ENCODE measurements at places on chromosomes 1 and 21.

- DNase-seq: no peak
Measured at GRCh38 chr1:44408212-44408582, 3.1 kb downstream of the RNF220 start.

- no peak for DNase-seq
Measured at GRCh38 chr1:3524556-3525203, 70.2 kb downstream of the ARHGEF16 start.

GRCh38 chr1:110159168-110159567, 8.9 kb downstream of the SLC6A17 start:
- DNase-seq: no peak

GRCh38 chr1:10065344-10065685, 32.6 kb downstream of the UBE4B start:
- no peak for DNase-seq

DNA sequence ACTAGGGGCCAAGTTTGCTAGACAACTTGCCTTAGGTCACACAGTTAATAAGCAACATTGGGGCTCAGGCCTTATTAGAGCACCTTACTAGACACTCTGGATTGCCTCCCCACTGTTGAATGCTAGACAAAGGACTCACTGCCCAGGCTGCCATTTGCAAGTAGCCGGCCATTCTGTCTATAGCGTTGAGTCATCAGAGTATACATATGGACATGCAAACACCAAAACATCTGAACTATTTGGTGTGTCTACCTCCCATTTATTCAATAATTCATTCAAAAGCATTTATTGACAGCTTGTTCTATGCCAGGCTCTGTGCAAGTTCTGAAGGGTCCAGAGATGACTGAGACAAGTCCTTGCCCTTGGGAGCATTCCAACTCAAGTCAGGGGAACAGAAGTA, 181.4 kb upstream of the DPT start:
- DNase-seq: no peak

- DNase-seq: no peak
Measured at GRCh38 chr1:219076326-219076937, 97.2 kb upstream of the LYPLAL1 start.

DNA sequence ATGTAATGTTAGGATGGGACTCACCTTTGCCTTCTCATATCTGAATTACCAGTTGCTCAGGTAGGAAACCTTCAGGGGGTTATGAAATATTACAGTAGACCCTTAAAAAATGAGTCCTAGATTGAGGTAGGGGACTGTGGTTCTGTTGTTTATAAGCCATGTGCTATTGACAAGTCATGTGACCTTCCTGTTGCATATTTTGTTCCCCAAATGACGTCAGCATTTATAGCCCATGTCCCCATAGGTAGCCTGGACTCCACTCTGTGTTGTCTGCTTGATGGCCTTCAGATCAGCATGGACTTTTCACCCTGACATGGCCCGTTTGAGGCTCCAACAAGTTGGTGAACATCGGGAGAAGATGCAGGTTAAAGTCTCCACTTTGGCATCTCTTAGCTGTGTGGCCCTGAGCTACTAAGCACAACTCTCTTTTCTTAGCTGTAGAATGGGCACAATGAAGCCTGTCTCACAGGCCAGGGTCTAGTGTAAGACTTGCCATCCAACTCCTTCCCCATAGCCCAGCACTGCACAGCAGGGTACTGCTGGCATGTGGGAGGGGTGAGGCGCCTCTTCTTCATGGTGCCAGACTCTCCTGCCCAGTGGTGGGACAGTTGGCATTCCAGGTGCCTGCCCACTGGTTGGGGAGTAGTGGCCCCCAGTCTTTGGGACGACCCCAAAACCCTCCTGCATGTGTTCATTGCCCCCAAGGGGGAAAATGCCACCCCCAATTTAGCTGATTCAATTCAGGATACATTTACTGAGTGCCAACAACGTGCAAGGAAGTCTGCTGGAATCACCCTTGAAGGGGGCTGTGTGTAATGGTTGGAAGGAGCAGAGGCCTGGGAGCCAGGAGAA, 36.1 kb upstream of the TTC22 start:
- DNase-seq: no peak

DNA sequence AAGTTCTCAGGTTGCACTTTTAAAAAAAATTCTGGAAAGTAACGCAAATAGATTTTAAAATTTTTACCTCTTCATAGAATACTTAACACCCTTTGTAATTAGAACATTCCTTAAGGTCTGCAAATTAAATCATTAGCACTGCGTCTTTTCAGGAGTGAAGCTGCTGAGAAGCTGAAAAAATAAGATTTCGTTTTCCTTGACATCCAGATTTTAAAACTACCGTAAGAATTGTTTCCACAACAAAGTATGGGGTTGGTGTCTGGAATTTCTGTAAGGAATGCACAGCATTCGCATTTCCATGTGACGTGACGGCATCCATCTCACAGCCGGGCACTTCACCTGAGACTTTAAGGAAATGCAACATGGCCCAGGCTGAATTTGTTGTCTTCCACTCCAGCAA, 76.3 kb upstream of the COX20 start:
- DNase-seq: no peak

DNA sequence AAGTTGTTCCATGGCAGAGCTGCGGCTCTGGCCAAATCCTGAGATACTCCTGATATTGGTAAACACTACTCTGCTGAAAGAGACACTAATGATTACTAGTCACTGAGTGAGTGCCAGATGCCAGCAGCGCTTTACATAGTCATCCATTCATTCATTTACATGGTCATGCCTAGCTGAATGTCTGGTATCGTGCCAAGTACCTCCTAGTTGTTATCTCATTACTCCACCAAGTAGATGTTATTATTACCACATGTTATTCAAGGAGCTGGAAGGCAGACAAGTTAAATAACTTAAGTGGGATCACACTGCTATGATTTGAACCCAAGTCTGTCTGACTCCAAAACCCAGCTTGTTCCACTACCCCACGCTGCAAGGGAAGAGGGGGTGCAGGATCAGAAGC, 4.7 kb downstream of the OLFML2B start:
- peak; percentile 7 for DNase-seq

GRCh38 chr1:221795380-221795779, 53.5 kb upstream of the DUSP10 start:
- no peak for DNase-seq

GRCh38 chr1:226991920-226992319, 51.8 kb downstream of the COQ8A start:
- DNase-seq: no peak

DNA sequence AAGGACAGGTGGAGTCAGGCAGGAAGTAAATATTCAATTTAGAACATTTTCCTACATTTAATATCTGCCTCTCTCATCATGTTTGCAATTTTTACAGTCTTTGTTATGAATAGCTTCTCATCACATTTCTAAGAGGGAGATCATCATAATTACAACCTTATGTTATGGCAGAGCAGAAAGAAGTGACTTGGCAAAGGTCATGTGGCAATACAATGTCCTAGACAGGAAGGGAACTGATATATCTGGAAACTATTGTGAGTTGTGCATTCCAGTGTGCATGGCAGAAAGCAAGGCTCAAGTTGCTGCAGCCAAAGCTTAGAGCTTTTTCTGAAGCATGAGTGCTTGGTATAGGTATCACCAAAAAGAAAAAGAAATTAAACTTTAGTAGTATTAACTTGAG, 43.8 kb upstream of the PRRX1 start:
- DNase-seq: no peak

DNA sequence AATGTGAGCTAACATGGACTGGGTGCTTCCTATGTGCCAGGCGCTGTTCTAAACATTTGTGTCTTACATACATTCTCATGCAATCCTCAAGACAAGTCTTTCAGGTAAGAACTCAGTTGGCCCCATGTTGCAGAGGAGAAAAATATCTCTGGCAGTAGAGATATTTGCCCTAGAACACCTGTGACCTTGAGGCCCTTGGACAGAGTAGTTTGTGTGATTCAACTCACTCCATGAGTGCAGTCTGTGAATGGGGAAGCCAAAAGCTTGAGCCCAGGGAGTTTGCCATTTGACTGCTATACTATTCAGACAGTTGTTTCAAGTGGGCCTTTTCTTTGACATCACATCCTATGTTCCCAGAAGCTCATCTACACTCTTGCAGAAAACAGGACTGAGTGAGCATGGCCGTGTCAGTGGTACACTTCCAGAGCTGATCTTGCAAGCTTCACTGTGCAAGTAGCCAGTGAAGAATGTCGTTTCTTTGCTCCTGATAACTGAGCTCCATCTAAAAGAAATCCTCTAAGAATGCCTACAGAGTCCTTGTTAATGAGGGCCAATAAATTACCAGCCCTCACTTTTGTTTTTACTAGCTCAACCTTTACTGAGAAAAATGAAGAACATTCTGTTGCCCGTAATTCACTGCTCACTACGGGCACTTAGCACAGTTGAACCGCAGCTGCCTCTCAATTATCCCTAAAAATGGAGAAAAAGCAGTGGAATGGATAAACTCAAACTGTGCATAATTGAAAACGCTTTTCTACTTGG, 98.7 kb upstream of the C8B start:
- DNase-seq: no peak

DNA sequence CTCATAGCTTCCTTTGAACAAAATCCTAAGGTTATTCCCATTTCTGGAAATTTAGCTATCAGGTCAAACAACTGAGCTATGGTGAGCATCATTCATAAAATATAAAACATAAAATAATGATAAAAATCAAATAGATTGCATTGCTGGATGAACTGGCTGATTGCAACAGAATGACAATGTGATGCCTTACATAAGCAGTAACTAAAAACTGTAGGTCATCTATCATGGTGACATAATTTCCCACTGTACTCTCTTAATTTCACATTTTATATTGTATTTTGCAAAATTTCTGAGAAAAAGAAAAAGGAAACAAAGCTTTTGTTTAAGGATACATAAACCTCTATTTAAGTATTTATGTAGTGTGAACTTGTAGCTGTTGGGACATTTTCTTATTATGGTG, 4.6 kb downstream of the PTGER3 start:
- no peak for DNase-seq

- no peak for DNase-seq
Measured at GRCh38 chr1:92804721-92805201, 19.9 kb upstream of the EVI5 start.

DNA sequence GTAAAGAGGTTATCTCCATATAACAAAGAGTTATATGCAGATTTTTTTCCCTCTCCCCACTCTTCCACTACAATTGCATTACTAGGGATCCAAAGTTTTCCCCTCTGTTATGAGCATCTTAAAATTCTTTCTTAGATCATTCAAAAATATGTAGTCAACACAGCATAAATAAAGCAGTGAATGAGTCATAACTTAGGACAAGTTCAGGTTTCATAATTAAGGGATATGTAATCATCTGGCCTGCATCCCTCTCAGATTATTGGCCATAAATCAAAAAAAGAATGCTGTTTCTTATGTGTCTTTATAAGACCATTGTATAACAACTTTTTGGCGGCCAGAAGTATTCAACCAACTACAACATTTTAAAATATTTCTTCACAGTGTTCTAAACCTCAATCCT, 1526.1 kb downstream of the KCNT2 start:
- DNase-seq: no peak

DNA sequence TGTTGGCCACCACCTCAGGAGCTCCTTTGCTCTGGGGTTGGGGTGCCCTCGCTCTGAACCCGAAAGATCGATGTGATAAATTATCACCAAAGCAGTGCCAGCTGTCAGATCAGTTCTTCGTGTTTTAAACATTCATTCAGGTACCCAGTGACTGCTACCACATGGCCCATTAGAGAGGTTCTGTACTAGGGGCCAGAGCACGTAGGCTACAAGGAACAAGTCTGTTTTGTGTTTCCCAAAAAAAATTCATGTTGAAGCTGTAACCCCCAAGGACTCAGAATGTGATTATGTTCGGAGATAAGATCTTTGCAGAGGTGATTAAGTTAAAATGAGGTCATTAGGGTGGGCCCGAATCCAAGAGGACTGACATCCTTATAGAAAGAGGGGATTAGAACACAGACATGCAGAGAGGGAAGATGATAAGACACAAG, 526.9 kb downstream of the NPHP4 start:
- no peak for DNase-seq

GRCh38 chr1:76677416-76678405, 189.6 kb upstream of the ST6GALNAC5 start:
- no peak for DNase-seq

DNA sequence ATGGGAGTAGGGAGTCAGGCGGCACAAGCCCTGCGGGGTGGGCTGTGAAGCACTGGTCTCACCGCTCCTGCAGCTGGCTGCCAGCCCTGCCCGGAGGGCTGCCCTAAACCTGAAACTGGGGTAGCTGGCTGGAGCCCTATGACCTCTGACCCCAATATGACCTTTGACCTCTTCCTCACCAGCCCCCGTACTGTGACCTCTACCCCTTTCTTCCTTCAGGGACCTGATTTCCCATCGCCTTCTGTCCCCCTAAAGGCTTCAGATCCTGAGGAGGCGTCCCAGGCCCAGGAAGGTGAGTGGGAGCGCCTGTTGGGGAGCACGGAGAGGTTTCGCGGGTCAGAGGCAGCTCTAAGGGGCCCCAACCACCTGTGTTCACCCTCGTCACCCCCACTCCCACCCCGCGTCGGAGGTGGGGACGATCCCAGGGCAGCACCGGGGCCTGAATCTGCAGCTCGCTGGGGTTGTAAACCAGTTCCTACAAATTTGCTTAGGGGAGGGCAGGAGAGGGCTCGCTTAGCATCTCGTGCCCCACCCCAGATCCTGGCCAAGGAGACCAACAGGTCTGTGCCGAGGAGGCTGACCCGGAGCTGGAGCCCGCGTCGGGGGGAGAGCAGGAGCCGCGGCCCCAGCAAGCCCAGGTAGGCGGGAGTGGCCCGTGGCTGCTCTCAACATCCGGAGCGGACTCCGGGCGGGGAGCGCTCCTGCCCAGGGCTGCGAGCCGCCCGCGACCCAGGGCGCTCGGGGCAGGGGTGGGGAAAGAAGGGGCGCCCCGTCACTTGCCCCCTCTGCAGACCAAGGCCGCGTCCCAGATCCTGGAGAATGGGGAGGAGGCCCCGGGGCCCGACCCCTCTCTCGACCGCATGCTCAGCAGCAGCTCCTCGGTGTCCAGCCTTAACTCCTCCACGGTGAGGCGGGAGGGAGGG, 7.3 kb downstream of the SYTL1 start:
- DNase-seq: peak; percentile 5

DNA sequence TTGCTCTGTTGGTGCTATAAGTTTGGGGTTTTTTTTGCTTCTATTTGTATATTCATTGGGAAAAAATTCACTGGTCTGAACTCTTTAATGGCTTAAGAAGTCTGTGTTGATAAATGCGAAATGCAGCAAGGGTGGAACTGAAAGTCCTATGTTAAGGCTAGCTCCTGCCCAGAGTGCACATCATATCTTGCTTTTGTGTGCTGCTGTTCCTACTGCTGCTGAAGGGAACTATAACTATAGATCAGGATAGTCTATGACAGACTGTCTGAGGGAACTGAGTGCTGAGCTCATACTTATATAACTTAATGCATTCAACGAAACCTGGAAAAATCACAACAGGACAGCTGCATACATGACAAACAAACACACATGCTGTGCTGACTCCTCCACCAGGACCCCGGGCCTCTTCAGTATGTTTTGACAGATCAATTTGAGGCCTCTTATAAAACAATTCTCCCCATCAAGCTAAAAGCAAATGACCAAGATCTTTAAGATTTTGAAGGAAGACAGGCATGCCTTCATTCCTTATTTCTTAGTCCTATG, 1031.5 kb upstream of the ADGRL2 start:
- DNase-seq: no peak

GRCh38 chr1:93776728-93777127, 95.1 kb upstream of the BCAR3 start:
- no peak for DNase-seq
